ENCODE measurements at places on chromosomes 6 and 20.

DNA sequence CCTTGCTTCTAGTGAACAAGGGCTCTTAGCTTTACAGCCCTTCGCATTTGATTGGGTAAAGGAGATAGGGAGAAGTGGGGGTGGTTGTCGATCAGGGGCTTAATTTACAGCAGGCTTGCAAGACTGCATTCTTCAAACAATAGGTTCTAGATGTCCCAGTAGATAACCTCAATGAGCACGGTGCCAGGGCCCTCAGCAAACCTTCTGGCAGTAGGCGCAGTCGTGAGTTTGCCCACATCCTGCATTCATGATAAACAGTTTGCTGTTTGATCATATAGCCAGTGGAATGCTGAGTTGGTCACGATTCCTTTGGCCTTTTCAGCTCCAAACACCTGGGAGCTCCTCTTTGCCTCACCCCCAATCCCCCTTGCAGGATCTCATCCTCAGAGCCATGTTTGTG lies 27.5 kb downstream of the SUN5 start:
- DNase-seq = no peak

GRCh38 chr6:36908747-36909146 lies 23.0 kb downstream of the C6orf89 start:
- DNase-seq = no peak

GRCh38 chr20:8489094-8489883 lies 357.2 kb downstream of the PLCB1 start:
- DNase-seq = no peak

GRCh38 chr20:20737158-20737557 lies 24.7 kb upstream of the RALGAPA2 start:
- peak; percentile 29 for DNase-seq

GRCh38 chr20:9615766-9616454 lies 101.5 kb downstream of the LAMP5 start:
- no peak for DNase-seq

DNA sequence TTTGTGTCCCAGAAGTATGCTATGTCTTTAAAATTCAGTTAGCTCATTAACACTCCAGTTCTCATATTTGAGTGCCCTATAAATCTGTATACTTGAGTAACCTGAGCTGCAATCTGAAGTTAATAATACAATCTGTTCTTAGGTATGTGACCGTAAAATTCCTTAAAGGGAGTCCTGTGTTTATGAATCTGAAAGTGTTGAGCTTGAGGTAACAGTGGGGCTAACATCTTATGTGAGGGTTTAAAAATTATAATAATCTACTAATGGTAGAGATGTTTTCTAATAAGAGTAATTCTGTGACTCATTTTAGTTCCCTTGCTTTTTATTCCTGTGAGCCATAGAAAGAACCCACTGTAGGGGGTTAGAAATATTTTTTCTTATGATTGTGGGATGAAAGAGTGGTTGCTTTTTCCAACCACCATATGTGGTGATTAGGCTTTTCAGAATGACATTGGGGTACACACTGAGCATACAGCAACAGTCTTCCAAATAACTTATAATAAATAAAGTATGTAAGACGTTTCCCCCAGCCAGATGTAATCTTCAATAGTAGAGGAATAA lies 121.2 kb downstream of the BCKDHB start:
- DNase-seq = no peak

- DNase-seq = no peak
Measured at GRCh38 chr20:53073636-53074415, 101.7 kb downstream of the TSHZ2 start.

Data from NCI-H1417 treated with DMSO at 0.1 percent for 48 hours (cell line).